Right atrium auricular region (tissue), 2 donors: ENCODE measurements at places on chromosomes 5 and 9. TPM values are rescaled to one million over a fixed set of nuclear protein-coding genes. Genes with fewer than 3 reads are reported as not detected.

DNA sequence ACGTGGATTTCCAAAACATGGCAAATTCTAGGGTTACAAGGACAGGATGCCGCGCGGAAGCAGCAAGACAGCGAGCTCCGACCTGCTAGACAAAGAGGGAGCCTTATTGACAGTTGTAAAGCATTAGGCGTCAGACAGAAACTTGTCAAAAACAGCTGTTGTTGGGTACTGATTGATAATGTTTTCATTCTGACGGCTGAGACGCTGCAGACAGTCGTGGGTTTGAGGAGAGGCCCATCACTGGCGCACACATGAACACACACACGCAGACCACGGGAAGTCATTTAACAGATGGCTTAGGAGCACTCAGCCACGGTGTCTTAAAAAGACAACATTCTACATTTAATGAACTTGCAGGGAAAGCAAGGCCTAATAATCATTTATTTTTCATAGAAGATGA is 324.0 kb downstream of the NDUFS4 start:
- DNase-seq, result no peak

DNA sequence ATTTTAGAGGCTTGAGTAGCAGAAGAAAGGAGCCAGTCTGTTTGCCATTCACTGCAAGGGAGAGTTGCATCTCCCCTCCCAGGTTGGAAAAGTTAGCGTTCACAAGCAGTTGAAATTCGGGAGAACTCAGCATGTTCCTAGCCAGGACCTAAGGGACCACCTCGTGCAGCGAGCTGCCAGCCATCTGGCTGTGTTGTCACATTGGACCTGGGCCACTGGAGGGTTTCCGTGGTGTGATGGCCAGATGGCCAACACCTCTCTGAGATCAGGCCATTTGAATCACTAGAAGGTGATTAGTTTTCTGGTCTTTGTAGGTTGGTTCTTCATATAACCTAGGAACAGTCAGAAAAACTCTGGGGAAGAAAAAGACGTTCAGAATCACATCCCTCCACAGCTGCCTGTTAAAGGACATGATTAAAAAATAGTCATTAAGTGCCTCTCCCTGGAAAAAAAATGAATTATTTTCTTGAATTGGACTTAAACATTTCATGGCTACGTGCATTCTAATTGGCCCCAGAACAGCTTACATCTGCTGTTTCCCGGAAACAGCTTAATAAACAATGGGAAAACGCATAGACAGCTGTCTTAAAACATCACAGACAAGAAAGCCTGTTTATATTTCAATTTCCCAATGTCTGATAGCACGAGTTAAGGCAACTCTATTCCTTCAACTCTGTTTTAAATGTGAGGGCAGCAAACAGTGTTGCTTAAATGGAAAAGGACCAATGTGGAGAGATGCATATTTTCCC is 303.9 kb downstream of the TENT4A start:
- DNase-seq, result no peak

- DNase-seq, result no peak
Observed at GRCh38 chr9:83474631-83475030, 63.6 kb downstream of the FRMD3 start.

DNA sequence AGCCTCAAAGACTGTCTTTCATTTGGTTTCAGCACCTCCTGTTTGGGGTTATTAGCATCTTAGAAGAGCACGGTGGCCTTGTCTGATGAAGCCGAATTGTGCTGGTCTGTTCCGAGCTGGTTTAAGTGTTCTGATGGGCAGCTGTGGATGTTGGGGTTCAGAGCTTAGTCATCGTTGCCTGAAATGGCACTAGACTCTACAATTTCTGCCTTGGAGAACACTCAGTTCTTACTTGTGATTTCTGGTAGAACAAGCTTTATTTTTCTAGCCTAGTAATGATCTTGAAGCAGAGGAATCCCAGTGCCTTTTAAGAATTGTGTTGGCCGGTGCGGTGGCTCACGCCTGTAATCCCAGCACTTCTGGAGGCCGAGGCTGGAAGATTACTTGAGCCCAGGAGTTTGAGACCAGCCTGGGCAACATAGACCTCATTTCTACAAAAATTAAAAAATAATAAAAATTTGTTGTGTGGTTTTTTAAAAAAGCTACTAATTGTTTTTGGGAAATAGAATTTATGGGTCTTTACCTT is 7.8 kb downstream of the FBXW5 start:
- DNase-seq, result no peak

- no peak for DNase-seq
Observed at GRCh38 chr9:30582240-30582639, 1802.2 kb upstream of the ACO1 start.

DNA sequence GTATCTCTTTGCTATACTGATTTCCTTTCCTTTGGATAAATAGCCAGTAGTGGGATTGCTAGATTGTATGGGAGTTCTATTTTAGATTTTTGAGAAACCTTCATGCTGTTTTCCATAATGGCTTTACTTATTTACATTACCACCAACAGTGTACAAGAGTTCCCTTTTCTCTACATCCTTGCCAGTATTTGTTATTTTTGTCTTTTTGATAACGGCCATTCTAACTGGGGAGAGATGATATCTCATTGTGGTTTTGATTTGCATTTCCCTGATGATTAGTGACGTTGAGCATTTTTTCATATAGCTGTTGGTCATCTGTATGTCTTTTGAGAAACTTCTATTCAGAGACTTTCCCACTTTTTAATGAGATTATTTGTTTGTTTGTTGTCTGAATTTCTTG is 25.8 kb downstream of the NADK2 start:
- DNase-seq, result no peak

GRCh38 chr9:111994831-111995458 is 98.3 kb downstream of the UGCG start:
- peak; percentile 13 for DNase-seq

- no peak for DNase-seq
Observed at GRCh38 chr9:135181336-135181735, 93.9 kb downstream of the OLFM1 start.

- DNase-seq, result no peak
Observed at GRCh38 chr5:159240301-159240870, 22.7 kb upstream of the UBLCP1 start.

GRCh38 chr9:6929441-6930215 is 171.9 kb downstream of the KDM4C start:
- DNase-seq, result no peak

GRCh38 chr5:82414041-82414388 is 135.9 kb upstream of the RPS23 start:
- DNase-seq, result no peak

DNA sequence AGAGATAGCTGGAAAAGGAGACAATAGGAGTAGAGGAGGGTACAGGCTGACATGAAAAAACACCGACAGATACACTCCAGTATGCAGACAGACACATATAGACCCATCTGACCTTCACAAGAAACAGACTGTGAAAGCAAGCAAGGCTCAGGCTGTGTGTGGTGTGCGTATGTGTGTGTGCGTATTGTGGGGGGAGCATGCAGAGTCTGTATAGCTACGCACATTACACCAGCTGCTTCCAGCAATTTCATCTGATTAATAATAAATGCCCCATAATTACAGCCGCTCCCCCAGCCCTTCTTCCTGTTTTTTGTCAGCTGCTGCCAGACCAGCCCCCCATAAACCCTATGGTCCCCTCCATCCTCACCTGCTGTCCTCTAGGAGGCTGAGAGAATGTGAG is 6.7 kb downstream of the CNTFR start:
- DNase-seq, result no peak

DNA sequence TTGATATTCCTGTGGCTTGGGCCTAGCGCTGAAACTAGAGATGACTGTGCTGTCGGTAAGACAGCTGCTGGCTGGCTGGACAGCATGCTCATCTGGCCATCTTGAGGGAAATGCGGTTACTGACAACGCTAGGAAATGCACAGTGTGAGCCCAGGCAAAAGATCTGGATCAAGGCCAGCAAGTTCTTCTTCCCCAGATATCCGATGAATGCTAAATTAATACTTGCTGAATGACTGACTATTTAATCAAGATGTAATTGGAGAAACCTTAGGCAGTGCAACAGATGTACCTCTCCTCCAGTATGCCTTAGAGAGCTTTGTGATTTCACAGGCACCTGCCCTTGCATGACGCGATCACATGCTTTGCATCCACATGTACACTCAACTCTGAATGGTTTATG is 659.1 kb downstream of the EFNA5 start:
- DNase-seq, result no peak

DNA sequence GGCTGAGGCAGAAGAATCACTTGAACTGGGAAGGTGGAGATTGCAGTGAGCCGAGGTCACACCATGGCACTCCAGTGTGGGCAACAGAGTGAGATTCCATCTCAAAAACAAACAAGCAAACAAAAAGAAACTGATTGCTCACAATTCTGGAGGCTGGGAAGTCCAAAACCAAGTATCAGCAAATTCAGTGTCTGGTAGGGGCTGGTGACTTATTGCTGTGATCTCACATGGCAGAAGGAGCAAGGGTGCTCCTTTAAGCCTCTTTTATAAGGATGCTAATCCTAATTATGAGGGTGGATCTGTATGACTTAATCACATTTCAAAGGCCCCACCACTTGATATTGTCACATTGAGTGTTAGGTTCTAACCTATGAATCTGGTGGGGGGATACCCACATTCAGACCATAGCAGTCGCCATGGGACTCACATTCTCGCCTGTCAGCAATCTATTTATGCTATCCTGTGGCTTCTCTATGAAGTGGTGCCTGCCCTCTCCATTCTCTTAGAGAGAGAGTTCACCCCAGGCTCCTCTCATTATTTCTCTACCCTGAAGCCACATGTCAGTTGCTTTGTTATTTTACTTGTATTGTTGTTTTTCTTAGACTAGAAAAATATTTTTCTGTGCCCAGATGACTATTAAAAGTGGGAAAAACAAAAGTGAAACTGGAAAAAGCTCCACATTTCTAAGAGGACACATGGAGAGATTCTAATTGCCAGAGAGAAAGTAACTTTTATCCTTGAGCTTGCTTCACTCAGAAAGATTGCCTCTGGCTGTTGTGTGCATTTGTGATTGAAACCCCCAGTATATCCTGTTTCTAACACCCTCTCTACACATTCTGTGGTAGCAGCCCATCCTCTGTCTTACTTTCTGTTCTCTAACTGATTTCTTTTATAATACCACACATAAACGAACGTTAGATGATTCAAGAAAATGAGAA is 18.8 kb upstream of the PRLR start:
- DNase-seq, result no peak

DNA sequence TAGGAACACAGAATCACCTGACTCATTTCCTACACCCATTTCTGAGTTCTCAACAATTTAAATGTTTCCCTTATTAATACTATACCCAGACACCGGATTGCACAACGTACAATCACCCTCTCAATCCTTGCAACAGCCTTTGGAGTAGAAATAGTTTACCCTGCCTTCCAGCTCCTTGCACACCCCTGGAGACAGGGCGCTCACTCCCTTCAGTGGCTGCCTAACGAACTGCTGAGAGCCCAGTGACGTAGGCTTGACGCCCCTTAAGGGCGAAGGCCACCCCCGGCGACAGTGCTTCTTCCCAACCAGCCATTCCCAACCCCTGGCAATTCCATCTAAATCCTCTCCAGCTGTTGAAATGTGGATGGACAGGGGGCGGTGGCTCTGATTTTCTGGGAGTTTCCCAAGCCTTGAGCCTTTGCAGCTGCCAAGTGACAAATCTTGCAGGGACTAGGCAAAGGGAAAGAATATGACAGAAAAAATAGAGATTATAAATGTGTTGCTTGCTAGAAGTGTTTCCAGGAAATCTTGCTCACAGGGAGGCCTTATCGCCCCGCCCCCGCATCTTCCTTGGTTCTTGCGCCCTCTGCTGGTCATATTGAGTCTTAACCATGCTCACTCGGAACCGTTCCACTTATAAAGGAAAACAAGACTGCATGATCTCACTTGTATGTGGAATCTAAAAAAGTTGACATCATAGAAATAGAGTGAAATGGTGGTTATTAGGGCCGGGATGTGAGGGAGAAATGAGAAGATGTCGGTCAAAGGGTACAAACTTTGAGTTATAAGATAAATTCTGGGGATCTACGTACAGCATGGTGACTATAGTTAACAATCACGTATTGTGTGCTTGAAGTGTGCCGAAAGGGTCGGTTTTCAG is 7.6 kb upstream of the BARX1 start:
- peak; percentile 88 for DNase-seq

DNA sequence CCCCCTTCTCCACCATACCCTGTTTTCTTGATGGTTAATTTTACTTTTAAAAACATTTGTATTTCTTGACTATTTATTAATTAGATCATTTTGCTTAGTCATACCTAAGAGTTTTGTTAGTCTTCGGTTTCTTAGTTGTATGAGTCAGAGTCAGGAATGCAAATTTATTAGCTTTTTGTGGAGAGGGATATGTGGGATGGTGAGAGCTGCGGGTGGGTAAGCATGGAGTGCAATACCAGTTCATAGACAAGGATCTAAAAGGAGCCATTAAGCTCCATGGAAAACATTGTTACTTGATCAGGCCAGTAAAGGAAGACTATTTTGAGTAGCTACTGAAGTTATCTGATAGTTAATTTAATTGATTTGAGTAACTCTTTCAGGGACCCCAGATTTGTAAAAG is 77.5 kb downstream of the ZSWIM6 start:
- DNase-seq, result no peak

- DNase-seq, result no peak
Observed at GRCh38 chr9:127714020-127714750, 1.3 kb downstream of the PTRH1 start.

- DNase-seq, result peak; percentile 96
Observed at GRCh38 chr5:56909294-56910209, at the start of gene SETD9. TSS of gene SETD9 (plus strand) at chr5:56909596. CDS start at chr5:56909646, 50 bp downstream.

DNA sequence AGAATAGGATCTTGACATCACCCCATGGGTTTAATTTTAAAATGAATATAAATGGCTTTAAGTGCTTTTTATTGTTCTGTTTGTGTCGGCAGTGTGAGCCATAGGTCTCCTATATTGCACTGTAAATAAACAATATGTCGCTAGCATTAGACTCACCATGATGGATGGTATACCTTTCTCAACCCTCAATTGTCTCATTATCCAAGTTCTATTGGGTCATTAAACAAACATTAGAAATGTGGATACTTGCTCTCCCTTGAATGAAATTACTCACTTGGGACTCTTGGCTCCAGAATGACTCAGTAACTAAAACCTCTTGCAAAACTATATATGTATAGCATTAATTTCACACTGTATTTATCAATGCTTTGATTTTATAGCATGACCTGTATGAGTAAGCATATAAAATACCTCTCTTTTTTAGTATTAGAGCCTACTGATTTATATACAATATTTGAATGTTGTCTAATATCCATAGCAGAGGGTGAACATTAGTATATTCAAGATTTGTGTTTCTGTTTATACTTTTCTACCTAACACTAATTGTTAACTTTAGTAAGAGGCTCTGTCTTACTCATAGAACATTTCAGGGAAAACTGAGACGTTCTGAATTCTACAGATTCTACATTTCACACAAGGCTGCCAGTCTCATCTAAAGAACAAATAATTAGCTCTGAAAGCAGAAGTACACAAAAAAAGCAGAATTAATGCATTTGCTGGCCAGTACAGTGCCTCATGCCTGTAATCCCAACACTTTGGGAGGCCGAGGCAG is 303.8 kb upstream of the PRR16 start:
- DNase-seq, result no peak

- no peak for DNase-seq
Observed at GRCh38 chr5:38938424-38938823, 92.6 kb downstream of the OSMR start.

The SLIT3 gene
- total RNA-seq, result 85.8 TPM

The SLC38A9 gene
- total RNA-seq, result 9.1 TPM

The NUTM2G gene
- total RNA-seq, result not detected

The PLAC8L1 gene
- total RNA-seq, result not detected

The PCDHGA3 gene
- total RNA-seq, result 8.9 TPM

The SAPCD2 gene
- 0.63 TPM for total RNA-seq
